Right hindlimb (tissue), 1 donor: ENCODE measurements at places on chromosomes 16 and 17.

DNA sequence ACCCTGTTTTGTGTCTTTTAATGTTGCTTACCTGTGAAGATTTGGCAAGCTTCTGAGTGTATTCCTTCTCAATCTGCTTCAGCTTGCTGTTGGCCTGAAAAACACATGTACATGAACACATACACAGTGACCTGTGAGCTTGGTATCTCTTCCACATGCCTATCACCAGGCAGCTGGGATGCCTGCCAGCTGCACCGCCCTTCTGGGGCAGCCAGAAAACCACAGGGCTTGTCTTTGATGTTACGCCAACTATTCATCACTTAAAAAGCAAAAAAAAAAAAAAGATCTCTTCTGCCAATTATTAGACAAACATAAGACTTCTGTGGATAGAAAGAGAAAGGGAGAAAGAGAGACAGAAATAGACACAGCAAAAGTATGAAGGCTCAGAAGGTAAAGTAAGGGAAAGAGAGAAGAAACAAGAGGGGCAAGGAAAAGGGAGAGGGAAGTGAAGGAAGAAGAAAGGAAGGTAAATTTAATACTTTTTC lies 189.2 kb upstream of the AXIN2 start:
- peak; percentile 35 for DNase-seq

DNA sequence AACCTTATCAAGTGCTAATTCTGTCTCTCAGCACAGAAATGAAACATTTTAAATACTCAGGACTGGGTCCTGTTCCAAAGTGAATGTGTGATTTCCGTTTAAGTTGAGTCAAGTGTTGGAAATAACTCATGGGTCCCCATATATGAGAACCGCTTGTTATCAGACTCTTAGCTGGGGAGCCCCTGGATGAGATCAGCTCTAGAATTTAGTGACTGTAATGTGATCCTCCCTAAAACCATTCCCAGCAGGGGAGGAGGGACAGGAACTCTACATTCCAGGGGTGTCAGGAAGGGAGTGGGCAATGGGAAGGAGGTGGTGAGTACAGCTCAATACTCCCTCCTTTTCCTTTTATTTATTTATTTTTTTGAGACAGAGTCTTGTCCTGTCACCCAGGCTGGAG lies 37.5 kb downstream of the OTOA start:
- no peak for DNase-seq

DNA sequence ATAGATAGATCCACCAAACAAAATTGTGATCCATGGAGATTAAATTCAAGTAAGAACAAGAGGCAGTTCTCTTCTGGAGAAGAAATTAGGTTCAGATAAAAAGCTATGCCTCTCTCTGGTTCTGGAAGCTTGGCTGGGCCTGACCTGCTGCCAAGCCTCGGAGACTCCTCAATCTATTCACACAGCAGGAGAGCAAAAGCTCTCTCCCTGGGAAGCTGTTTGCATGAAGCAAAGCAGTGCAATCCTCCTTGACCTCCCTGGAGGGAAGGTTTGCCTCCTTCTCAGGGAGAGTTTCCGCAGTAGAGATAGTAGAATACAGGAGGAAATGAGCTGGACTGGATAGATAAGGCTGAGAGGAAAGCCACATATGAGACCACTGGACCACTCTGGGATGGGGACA lies 78.1 kb upstream of the GNAO1 start:
- DNase-seq: no peak

- DNase-seq: peak; percentile 76
Observed at GRCh38 chr17:44354582-44355561, 8.8 kb downstream of the FAM171A2 start.

GRCh38 chr17:48577330-48577945 lies 712 bp downstream of the HOXB4 start:
- no peak for DNase-seq

DNA sequence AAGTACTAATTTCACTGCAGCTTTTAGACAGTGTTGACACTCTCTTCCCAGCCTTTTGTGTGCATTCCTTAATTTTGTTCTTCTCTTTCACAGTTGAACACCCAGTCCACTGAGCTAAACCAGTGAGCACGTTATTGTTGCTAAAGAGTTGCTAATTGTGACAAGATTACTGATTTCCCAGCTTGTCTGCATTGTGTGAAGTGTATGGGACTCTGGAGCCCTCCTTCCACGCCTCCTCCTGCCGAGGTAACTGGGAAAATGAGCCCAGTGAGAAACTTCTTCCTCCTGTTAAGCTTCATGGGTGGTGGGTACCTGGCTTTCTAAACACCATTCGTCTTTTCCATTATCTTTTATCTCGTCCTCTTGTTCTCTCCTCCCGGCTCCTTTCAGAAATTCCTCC lies 29.8 kb upstream of the DNAH17 start:
- DNase-seq: no peak

DNA sequence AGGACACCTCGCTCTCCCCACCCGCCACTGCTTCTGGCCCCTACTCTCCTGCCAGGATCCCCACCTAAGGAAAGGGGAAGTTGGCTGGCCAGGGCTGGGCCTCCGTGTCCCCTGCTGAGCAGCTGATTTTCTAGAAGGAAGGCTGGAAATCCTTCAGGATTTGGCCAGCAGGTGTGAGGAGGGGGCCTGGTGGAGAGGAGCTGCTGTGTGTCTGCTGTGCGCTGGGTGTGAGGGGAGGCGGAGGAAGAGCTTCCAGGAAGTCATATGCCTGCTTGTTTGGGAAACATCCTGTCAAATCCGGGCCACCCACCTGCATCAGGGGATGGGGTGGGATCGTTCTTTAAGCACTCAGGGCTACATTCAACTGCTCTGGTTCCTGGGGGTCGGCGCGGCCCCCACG lies 28.6 kb downstream of the TPSG1 start:
- DNase-seq: no peak

GRCh38 chr16:15721018-15721417 lies 71.0 kb downstream of the NDE1 start:
- DNase-seq: no peak

DNA sequence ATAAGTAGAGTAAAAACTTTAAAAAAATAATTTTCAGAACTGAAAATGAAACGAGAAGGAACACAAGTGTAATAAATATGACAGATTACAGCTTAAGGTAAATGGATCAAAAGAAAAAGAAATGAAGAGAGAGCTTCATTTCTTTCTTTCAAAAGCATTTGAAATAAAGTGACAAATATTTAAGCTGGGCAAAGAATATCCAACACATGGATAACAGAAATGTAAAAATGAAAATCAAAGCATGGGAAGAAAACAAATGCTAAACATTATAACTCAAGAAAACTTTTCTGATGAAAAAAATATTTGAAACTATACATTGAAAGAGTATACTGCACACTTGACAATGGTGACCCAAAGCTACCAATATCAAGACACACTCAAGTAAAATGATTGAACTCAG lies 143.6 kb upstream of the IRX5 start:
- no peak for DNase-seq

DNA sequence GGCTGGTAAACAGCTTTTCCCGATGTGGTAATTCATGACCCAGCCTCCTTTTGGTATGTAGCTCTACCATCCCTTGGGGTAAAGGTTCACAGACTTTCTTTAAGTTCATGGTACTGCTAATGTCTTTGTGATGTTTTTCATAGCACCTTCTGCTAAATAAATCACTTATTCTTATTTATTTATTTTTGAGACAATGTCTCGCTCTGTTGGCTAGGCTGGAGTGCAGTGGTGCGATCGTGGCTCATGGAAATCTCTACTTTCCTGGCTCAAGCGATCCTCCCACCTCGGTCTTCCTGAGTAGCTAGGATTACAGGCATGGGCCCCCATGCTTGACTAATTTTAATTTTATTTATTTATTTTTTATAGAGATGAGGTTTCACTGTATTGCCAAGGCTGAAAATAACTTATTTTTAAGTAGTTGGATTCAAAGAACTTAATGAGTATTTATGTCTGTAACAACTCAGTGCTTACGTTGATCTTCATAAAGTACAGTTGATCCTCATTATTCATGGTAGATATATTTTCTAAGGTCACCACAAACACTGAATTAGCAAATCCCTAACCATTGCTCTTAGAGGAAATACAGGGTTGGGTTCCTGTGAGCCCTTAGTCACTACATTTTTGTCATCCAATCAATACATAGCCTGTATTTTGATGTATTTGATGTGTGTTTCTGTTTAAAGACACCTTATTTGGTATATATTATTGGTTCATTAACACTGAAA lies 97.1 kb downstream of the SHISA9 start:
- DNase-seq: no peak

- DNase-seq: no peak
Observed at GRCh38 chr17:4643676-4644075, 2.2 kb upstream of the ALOX15 start.

DNA sequence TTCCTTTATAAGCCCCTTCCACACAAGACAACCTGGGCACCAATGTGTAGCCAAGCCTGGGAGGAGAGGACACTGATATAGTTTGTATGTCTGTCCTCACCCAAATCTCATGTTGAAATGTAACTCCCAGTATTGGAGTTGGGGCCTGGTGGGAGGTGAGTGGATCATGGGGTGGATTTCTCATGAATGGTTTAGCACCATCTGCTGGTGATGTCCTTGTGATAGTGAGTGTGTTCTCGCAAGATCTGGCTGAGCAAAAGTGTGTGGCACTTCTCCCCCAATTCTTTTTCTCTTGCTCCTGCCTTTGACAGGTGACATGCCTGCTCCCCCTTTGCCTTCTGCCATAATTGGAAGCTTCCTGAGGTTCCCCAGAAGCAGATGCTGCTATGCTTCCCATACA lies 135.8 kb downstream of the USP31 start:
- DNase-seq: no peak

DNA sequence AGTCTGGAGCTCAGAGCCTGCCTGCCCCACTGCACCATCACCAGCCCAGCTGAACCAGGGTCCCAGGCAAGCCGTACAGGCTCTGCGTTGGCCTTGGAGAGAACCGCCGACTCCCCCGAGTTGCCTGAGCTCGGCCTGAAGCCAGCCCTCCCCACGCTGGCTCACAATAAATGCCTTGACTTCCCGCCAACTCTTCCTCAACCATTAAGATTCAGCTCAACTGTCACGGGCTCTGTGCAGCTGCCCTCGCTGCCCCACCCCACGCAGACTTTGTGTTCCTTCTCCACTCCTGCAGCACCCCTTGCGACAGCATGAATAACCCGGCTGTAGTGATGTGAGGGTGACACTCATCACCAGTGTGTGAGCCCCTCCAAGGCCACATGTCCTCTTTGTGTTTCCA lies 4.8 kb upstream of the QPRT start:
- DNase-seq: peak; percentile 75

- no peak for DNase-seq
Observed at GRCh38 chr16:15038689-15039088, 17.2 kb downstream of the NTAN1 start.

GRCh38 chr17:50263331-50264262 lies 10.7 kb upstream of the TMEM92 start:
- DNase-seq: peak; percentile 54

GRCh38 chr16:79318143-79318899 lies 282.2 kb downstream of the MAF start:
- DNase-seq: no peak

- DNase-seq: no peak
Observed at GRCh38 chr16:28158136-28158535, 53.6 kb downstream of the XPO6 start.

- no peak for DNase-seq
Observed at GRCh38 chr16:29868396-29869009, 5.5 kb upstream of the CDIPT start.

- no peak for DNase-seq
Observed at GRCh38 chr16:65274566-65274965, 152.7 kb upstream of the CDH11 start.

- DNase-seq: no peak
Observed at GRCh38 chr17:29726715-29727252, 104.1 kb upstream of the CORO6 start.

DNA sequence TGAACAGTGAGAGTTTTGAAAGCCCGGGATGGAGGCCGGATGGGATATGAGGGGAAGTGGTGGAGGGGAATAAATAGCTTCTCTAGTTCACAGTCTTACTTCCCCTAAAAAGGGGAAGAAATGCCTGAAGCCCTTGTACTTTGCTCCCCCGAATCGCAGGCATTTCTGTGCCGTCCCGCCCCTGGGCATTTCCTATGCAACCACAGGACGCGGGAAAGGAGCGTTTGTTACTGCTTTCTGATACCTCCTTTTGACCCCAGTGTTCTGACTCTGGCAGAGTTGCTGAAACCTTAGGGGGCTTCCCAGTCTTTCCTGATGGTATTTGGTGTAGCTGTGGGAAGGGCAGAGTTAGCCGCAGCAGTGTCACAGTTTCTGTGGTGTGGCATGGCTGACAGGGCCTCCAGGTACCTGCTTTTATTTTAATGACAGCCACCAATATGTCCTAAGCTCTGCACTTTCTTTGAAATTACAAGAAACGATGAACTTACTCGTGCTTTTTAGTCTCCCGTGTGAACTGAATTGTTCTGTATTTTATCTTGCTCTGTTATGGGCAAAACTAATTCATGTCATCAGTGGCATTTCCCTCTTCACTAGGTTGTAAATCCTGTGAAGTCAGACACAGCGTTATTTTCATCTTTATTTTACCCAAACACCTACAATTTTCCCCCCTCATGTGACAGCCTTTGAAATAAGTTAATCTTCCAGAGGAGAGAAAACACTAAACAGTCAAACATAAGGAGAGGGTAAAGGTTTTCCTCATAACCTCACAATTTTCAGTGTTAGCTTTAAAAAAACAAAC lies 27.1 kb downstream of the USP10 start:
- no peak for DNase-seq

DNA sequence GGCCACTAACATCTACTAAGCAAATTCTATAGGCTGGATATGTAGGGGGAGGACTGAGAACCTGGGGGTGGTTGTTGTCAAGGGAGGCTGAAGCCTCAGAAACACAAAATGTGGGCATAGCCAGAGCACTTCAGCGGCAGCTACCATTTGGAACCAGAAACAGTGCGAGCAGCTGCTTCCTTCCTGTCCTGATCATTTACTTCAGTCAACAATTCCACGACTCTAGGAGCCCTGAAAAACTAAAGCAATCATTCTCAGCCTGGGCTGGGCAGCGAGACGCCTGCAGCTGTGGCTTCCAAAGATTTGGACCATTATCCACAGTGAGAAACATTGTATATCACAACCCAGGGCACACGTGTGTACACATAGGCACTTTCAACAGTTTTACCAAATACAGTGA lies 93.9 kb upstream of the WSCD1 start:
- DNase-seq: peak; percentile 31

GRCh38 chr17:38733282-38733981 lies 3.3 kb downstream of the CISD3 start:
- DNase-seq: no peak

- no peak for DNase-seq
Observed at GRCh38 chr16:6018848-6019489, 921.4 kb upstream of the EEF2KMT start.
